ENCODE measurements at places on chromosomes 13 and 19.

DNA sequence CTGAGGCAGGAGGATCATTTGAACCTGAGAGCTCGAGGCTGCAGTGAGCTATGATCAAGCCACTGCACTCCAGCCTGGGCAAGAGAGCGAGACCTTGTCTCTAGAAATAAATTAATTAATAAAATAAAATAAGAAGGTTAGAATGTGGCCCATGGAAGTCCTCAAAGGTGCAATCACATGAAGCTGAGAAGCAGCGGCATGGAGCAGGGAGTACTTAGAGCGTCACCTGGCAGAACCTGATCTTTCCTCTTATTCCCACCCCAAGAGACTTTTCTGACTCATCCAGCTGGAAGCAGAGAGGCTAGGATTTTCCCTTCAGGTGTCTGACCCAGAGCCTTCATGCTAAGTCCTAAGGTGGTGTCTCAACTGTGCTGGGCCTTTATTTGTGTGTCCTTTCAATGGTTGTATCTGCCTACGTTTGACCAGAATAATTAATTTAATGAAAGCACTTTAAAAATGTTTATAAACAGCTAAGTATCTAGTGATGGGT is 8.9 kb upstream of the MRPS31 start:
- DNase-seq = no peak

- no peak for DNase-seq
These were observed 10.7 kb downstream of the TM6SF2 start for GRCh38 chr19:19262190-19263057.

GRCh38 chr13:69947582-69947981 is 160.0 kb upstream of the ATXN8OS start:
- DNase-seq = no peak

GRCh38 chr19:35883882-35884281 is 15.5 kb downstream of the APLP1 start:
- DNase-seq = no peak

DNA sequence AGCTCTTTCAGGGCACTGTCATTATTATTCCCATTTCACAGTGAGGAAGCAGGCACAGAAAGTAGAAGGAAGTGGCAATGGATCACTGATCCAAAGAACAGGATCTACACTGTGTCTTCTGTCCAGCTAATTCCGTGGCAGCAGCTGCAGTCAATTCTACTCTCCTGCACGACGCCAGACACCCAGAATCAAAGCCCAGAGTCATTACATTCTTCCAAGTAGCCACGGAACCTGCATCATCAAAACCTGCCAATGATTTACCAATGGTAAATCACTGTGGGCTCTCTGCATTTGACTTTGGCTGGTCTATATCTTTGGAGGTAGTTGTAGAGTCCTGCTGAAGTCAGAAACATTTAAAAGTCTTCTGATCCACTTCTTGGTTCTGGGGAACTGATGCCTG is 767.7 kb downstream of the LIG4 start:
- no peak for DNase-seq

- no peak for DNase-seq
These were observed 57.3 kb upstream of the POMP start for GRCh38 chr13:28601581-28601980.

GRCh38 chr13:100112186-100112838 is 23.4 kb downstream of the PCCA start:
- no peak for DNase-seq

DNA sequence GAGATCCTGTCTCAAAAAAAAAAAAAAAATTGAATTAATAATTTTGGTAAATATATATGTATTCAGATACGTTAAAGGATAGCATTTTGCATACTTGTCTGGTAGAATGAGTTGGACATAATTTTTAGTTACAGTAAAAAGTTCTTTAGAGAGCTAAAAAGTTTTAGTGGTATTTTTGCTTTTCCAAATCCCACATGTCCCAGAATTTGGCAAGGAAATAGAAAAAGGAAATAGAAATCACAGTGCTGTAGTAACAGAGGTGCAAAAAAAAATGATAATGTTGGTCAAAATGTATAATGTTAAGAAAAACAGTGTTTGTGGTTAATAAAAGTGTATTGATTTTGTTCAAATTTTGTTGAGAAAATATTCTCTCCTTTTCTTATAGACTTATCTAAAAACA is 96.8 kb downstream of the LRCH1 start:
- DNase-seq = no peak

GRCh38 chr13:66927562-66927961 is 302.6 kb downstream of the PCDH9 start:
- DNase-seq = no peak

DNA sequence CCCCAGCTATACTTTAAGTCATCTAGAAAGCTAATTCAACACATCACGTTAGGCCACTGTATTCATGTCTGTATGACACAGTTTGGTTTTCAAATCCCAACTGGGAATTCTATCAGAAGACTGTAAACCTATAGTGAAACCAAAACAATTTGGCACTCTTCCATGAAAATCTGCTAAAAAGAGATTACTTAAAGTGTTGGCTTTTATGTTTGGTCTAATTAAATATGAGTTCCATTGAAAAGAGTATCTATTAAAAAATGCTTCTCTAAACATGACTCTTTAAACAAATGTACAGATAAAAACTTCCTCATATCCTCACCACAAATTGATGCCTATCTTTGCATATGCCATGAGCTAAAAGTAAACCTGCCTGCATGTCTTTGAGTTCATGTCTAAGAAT is 25.4 kb downstream of the PCDH9 start:
- DNase-seq = no peak

- no peak for DNase-seq
These were observed 21.5 kb upstream of the SGCG start for GRCh38 chr13:23159205-23159759.

DNA sequence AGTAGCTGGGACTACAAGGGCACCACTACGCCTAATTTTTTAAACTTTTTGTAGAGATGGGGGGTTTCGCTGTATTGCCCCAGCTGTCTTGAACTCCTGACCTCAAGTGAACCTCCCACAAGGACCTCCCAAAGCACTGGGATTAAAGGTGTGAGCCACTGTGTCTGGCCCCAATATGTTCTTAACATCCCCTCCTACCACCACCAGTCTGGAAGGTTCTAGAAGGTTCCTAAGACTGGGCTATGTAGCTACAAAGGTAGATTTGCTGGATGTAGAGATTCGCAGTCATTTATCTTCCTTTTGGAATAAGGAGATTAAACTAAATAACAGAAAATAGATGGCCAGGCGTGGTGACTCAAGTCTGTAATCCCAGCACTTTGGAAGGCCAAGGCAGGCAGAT is 5.3 kb downstream of the HSD17B14 start:
- DNase-seq = no peak

DNA sequence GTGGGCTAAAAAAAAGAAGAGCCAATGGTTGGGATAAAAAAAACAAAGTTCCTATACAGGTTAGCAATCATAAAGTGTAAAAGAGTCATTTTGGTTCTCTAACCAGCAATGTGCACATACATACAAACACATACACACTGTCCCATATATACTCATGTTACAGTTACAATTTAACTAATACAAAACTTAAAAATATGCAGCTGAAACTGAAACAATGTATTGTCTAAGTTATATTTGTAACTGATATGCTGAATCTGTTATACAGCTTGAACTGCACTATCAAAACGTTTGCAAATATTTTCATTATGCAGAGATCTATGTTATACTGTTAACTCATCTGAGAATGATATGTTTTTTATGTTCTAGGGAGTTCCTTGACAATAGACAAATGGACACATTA is 173.7 kb downstream of the KLF12 start:
- DNase-seq = no peak

- DNase-seq = no peak
These were observed 77.9 kb downstream of the TRPC4 start for GRCh38 chr13:37791699-37792098.

DNA sequence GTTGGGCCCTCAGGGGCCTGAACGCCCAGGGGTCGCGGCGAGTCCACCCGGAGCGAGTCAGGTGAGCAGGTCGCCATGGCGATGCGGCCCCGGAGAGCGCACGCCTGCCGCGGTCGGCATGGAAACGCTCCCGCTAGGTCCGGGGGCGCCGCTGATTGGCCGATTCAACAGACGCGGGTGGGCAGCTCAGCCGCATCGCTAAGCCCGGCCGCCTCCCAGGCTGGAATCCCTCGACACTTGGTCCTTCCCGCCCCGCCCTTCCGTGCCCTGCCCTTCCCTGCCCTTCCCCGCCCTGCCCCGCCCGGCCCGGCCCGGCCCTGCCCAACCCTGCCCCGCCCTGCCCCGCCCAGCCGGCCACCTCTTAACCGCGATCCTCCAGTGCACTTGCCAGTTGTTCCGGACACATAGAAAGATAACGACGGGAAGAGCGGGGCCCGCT is at the start of gene CCNA1:
Gene CCNA1 (plus strand): TSS at position 390 of the 439 bp plus-strand sequence. CDS start 562 bp downstream, outside the sequence.
- DNase-seq = no peak

DNA sequence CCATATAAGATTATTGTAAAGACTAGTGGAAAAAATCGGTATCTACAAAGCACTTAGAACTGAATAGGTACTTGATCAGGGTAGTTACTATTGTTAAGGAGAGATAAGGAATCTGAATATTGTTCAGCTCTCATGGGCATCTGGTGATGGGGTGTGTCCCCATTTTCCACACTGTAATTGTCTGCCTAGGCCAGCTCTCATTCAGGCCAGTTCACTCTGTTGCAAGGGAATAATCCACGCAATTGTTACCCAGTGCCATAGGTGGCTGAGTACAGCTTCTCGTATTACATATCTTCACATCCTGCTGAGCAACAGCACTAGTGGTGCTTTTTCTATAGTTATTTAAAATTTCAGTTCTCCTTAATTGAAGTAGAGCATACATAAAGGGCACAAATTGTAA is 45.6 kb upstream of the C13orf42 start:
- no peak for DNase-seq

DNA sequence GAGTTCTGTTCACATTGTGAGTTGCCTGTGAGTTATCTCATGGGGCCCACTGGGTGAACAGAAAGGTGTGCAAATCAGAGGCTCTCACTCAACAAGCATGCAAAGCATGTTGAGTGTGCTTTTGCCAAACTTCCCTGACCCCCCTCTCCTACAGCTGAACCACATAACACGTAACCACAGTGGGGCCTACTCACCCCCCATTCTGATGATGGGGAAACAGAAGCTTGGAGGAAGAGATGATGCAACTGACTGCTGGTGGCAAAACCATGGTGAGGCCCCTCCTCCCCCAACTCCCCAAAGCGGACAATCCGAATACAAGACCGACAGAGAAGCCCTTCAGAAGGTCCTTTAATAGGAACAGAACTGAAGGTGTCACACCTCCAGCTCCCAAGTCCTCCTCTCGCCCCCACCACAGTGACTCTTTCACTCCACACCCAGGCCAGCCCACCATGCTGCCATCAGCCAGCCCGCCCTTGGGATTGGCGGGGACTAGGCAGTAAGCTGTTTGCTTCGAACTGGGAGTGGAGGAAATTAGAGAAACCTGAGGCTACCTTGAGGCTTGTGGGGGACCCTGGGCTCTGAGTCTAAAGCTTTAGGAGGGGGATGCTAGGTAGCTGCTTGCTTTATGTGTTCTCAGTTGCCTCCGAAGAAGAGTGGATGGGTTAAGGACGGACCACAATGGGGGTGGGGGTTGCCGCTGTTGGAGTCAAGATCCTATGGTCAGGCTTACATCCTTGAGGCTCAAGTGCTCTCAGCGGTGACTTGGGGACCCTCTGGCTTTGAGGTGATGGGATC is 3.8 kb downstream of the ZNF784 start:
- DNase-seq = no peak

- peak; percentile 25 for DNase-seq
These were observed 53.1 kb downstream of the FOXO1 start for GRCh38 chr13:40613192-40613818.

GRCh38 chr13:82116422-82116989 is 1765.8 kb downstream of the SLITRK1 start:
- no peak for DNase-seq

- DNase-seq = peak; percentile 38
These were observed 9.7 kb upstream of the USE1 start for GRCh38 chr19:17205237-17206140.

DNA sequence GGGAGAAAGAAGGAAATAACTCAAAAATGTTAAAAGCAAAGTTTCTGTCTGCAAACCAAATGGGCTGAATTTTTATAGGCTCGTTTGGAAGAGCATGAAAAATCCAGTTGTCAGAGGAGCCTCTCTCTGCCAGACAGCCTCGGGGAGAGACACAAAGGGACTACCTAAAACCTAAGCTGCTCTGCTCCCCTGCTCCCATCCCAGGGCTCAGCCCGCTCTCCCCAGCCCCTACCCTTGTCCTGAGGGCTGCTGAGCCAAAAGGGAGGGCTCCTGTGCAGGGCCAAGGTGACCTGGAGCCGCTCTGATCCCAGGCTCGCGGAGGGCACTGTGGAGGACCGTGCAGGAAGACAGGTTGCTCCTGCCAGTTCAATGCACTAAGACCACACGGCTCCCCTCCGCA is 96.7 kb upstream of the UQCRFS1 start:
- no peak for DNase-seq

DNA sequence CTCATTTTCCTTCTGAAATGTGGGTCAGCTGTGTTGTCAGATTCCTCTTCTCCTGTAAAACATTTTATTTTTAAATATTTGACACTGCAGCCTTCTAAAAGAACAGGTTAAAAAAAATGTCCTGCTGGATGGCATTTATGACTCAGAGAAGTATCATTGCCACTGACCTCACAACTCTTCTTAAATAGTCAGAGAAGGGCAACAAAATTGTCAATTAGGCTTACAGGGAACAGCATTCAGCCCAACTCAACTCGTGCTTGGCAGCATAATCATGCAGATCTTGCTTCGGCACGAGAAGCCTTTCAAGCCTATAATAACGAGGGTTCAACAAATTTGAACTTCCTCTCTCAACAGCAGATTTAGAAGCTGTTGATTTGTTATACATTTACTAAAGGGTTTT is 296.7 kb upstream of the DACH1 start:
- no peak for DNase-seq

DNA sequence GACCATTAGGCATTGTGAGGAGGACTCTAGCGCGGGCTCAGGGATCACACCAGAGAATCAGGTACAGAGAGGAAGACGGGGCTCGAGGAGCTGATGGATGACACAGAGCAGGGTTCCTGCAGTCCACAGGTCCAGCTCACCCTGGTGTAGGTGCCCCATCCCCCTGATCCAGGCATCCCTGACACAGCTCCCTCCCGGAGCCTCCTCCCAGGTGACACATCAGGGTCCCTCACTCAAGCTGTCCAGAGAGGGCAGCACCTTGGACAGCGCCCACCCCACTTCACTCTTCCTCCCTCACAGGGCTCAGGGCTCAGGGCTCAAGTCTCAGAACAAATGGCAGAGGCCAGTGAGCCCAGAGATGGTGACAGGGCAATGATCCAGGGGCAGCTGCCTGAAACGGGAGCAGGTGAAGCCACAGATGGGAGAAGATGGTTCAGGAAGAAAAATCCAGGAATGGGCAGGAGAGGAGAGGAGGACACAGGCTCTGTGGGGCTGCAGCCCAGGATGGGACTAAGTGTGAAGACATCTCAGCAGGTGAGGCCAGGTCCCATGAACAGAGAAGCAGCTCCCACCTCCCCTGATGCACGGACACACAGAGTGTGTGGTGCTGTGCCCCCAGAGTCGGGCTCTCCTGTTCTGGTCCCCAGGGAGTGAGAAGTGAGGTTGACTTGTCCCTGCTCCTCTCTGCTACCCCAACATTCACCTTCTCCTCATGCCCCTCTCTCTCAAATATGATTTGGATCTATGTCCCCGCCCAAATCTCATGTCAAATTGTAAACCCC is 2.8 kb upstream of the CEACAM5 start:
- DNase-seq = no peak

GRCh38 chr19:3434630-3435553 is 45.4 kb downstream of the SMIM24 start:
- peak; percentile 93 for DNase-seq
